ENCODE measurements at places on chromosomes 7 and 10.

DNA sequence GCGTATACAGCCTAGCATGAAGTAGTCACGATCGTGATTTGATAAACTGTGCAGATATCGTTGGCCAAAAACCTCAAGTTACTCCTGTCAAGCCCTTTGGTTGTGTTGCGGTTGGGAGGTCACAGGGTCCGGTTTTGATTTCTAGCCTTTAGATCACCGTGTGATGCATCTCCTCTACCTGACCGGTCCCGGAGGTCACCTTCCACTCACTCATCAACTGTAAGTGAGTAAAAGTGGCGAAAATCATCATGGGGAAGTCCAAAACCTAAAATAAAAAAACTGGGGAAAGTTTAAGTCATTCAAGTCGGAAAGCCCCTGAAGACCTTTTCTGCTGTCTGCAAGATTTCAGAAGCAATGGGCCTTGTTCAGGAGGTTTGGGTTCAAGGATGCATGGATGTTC is 62.8 kb downstream of the ADARB2 start:
- DNase-seq = no peak

- no peak for DNase-seq
Measured at GRCh38 chr7:44757311-44757710, 8.7 kb downstream of the ZMIZ2 start.

- DNase-seq = no peak
Measured at GRCh38 chr7:140541513-140542227, 62.4 kb upstream of the MKRN1 start.

- DNase-seq = no peak
Measured at GRCh38 chr10:12741360-12741804, 260.1 kb downstream of the CCDC3 start.

DNA sequence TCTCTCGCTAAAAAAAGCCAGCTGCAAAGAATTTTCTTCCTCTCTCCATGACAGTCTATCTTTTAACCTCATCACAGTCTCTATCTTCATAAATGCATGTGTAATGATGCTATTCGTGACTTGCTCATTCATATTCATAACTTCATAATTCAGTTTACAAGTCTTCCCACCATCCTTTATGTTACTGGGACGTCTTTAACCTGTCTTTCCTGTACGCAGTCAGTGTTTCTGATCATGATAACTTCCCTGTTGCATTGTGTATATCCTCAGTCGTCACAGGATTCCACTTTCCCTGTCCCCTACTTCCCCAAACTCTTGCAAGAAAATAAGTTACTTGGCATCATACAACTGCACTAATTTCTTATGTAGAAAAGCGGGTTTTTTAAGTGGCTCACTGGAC is 165.6 kb upstream of the ASAH2 start:
- no peak for DNase-seq

GRCh38 chr7:146670532-146670931 is 553.9 kb downstream of the CNTNAP2 start:
- DNase-seq = no peak

GRCh38 chr7:6256677-6257535 is 15.5 kb downstream of the CYTH3 start:
- peak; percentile 68 for DNase-seq

GRCh38 chr10:7768417-7768816 is 19.4 kb downstream of the KIN start:
- no peak for DNase-seq

DNA sequence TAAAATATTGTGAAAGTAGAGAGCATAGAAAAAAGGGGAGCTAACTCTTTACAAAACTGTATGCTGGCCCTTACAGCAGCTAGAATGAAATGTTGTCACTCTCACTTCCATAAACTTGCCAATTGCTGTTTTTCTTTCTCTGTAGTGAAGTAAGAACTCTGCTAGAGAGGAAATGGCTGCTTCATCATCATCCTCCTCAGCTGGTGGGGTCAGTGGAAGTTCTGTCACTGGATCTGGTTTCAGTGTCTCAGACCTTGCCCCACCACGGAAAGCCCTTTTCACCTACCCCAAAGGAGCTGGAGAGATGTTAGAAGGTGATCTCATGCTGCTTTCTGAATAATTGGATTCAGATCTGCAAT is 7.6 kb upstream of the ASCC1 start:
- no peak for DNase-seq

DNA sequence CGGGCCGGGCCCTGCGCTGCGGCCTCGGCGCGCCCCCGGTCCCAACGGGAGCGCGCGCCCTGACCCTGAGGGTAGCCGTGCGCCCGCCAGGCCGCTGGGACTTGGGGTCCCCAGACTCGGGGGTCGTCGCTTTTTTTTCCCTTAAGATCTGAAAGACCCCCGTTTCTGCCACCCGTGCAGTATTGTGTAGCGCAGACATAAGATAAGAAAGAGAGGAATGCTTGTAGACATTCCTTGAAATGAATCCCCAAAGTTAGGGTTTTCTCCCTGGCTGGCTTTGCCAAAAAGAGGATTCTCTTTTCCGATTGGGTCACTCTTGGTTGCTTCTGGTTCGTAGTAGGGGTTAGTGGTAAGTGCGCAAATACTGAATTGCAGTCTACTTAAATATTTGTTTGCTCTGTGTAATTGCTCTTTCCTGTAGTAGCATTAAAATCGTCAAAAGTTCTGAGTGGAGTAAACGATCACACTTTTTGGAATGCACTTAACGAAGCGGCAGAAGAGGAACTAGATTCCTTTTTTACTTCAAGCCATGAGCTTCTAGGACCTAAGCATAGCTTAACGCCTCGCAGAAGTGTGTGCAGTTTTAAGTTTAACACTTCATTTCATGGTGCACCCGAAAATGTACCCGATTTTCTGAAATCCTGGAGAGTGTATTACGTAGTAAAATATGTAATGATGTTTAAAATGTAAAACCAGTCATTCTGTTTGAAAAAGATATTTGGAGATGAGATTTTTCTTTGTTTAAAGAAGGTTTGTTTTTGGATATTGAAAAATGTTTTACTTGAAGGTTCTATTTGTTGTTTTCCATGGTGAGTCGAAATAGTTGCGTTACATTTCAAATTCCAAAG is 1.3 kb downstream of the CUL1 start:
- DNase-seq = no peak

DNA sequence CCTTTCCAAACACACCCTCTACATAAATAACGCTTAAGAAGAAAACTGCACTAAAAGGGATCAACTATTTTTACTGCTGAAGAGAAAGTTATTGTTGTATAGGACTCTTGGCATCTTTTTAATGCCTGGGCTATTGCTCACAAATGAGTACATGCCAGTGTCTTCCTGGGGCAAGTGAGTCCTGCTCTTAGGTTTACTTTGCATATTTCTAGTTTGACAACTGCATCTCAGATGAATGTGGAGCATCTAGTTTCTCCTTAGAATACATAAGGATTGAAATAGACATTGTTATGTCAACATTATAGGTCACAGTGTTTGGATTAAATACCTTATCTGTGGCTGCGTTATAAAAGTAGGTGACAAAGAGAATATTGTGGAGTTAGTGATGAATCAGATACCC is 44.5 kb downstream of the PSMC2 start:
- DNase-seq = no peak

- DNase-seq = no peak
Measured at GRCh38 chr7:110595694-110596093, 495.2 kb upstream of the LRRN3 start.

DNA sequence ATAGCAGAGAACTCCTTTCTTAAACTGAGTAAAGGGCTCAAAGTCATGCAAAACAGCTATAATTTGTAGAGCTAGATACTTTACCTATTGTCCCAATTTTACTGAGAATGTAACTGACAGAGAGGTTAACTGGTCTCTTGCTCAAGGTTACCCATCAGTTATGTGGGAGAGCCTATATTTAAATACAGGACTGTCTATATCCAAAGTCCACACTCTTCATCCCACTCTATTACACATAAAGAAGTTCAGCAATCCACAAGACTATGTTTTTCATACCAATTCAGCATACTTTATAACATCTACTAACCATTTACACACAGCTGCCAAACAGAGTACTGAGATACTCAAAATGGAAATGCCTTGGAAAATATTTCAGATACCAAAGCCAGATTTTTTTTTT is 100.2 kb downstream of the MICU1 start:
- DNase-seq = no peak
